ENCODE measurements at places on chromosomes 4 and X.

DNA sequence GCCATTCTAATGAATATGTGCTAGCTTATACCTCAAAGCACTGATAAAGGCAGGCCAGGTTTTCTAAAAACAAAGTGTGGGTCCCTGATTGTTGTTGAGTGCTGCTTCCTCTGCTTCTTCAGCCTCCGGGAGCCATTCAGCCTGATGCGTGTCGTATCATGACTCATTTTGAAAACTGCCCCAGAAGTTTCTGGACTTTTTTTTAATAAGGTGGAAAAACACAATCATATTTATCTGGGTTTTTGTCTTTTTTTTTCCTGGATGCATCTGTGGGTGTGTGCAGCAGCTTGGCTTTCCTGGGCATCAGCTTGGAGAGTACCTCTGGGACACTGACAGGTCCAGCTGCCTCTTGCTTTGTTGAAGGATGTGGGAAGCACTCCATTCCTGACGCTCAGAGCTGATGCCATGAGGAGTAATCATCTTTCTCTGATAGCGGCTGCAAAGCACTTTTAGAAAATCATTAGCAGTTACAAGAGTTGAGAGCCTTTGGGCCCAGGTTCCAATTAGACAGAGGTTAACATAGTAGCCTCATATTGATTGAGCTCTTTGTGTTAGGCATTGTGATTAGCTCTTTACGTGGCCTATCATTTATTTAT is 66.9 kb downstream of the PARM1 start:
- no peaks in the 10 kb centered on the region for H3K4me1 ChIP-seq
- no peak for DNase-seq
- H3K4me3 ChIP-seq = no peak overlapping the region
- H3K36me3 ChIP-seq = no peaks in the 10 kb centered on the region
- H3K27me3 ChIP-seq = no peaks in the 10 kb centered on the region

- no peak for DNase-seq
- no peak overlapping the region for H3K27ac ChIP-seq
- H3K4me1 ChIP-seq = no peaks in the 10 kb centered on the region
- H3K36me3 ChIP-seq = no peaks in the 10 kb centered on the region
- no peak overlapping the region for H3K4me3 ChIP-seq
- no peaks in the 10 kb centered on the region for H3K27me3 ChIP-seq
Observed at GRCh38 chr4:41967392-41967791, 14.2 kb upstream of the DCAF4L1 start.

DNA sequence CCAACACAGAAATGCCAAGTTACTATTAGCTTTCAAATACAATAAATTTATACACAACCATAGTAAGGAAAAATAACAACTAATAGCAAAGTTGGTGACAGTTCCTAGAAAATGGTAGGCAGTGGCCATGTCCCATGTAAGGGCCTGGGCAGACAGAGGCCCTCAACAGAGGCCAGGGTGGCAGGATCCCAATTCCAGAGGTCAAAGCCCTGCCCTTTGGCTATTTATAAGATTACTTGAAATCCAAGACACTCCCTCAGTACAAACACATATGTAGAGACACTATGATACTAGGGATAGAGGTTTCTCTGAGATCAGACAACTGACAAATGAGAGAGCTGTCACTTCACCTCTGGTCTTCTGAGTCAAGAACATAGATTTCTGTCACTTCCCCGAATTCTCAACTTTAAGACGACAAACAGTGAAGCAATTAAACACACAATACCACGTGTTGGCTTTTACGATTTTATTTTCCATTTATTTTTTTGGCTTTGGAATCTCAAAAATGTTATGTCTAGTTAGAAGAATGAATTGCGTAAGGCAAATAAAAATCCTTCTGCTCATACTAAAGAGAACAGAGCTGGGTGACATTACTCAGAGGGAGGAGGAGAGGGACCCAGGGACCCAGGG is 16.3 kb upstream of the MAOB start:
- H3K27me3 ChIP-seq = no peaks in the 10 kb centered on the region
- H3K27ac ChIP-seq = no peak overlapping the region
- no peaks in the 10 kb centered on the region for H3K4me1 ChIP-seq

- H3K36me3 ChIP-seq = no peaks in the 10 kb centered on the region
- H3K4me1 ChIP-seq = no peaks in the 10 kb centered on the region
- peak; percentile 47 for DNase-seq
- H3K4me3 ChIP-seq = no peak overlapping the region
- no peak overlapping the region for H3K27ac ChIP-seq
- H3K27me3 ChIP-seq = no peaks in the 10 kb centered on the region
Observed at GRCh38 chr4:126405369-126405982, 1090.7 kb downstream of the FAT4 start.

DNA sequence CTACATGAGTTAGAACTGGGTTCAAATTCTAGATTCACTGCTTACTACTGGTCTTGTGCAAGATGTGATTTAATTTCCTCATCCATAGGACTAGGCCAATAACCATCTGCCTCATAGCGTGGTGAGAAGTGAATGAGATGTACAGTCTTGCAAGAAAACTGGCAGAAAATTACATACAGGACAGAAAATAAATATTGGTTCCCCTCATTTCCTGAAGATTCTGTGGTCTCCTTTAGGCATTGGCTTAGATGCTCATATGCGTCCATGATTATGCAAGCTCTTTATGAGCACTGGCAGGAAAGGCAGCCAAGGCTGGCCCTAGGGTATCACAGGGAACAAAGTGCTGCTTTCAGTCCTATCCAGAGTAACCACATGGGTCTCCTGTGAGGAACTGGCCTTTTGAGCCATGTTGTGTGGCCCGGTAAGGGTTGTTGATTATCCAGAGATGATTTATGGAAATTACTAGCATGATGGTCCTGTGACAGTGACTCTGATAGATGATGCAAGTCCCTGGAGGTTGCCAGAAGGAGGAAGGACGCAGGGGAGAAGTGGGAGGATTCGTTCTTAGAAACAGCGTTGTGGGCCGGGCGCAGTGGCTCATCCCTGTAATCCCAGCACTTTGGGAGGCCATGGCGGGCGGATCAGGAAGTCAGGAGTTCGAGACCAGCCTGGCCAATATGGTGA is 9.9 kb upstream of the MOB1B start:
- no peaks in the 10 kb centered on the region for H3K27me3 ChIP-seq
- no peak for DNase-seq

- H3K27me3 ChIP-seq = no peaks in the 10 kb centered on the region
- H3K36me3 ChIP-seq = no peaks in the 10 kb centered on the region
- no peak for DNase-seq
- no peak overlapping the region for H3K27ac ChIP-seq
Observed at GRCh38 chrX:10467793-10468192, 152.6 kb downstream of the MID1 start.

All from neural progenitor cell (in vitro differentiated cells).